Osteoblast (primary cell): ENCODE measurements at places on chromosomes 2 and 18.
A peak's percentile ranks its signal among the peaks of the same experiment; 100 is the strongest.

DNA sequence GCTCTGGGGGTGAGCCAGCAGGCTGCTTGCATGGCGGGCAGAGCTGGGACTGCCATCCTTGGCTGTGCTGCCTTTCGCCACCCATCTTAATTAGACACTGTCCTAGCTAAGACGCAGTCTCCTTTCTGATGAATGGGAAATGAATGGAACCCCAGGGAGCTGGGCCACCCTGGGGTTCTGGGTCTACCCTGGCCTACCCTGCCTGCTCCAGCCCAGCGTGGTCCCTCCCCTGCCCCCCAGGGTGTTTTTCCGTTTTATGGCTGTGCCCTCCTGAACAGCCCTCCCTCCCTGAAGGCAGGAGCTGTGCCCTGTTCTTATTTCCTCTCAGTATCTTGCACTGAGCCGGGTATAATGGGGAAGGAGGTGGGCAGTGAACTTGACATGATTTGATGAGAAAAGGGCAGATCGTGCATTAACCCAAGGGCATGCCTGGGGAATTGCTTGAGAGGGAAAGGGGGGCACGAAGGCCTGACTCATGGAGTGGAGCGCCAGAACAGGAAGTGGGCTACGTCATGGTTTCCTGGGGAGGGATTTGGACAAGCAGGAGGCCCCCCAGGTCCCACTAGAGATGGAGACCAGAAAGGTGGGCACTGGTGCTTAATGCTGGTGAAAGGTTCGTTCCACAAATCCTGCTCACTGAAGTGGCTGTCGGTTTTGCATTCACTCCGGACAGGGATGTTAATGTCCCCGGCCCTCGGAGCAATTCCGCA, 165.0 kb downstream of the KLHL29 start:
- peak; percentile 84 for DNase-seq

DNA sequence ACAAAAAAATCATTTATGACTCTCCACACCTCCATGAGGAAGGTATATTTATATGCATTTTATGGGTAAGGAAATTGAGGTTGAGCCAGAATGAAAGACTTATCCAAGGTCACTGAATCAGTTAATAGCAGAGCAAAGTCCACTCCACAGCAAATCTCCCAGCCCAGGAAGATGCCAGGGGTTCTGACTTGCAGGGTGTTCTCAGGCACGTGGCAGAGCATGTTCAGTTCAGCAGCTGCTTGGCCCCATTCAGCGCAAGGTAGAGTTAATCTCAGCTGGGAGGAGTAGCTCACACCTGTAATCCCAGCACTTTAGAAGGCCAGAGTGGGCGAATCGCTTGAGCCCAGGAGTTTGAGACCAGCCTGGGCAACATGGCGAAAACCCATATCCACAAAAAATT, 17.8 kb upstream of the DGKD start:
- DNase-seq = peak; percentile 59

DNA sequence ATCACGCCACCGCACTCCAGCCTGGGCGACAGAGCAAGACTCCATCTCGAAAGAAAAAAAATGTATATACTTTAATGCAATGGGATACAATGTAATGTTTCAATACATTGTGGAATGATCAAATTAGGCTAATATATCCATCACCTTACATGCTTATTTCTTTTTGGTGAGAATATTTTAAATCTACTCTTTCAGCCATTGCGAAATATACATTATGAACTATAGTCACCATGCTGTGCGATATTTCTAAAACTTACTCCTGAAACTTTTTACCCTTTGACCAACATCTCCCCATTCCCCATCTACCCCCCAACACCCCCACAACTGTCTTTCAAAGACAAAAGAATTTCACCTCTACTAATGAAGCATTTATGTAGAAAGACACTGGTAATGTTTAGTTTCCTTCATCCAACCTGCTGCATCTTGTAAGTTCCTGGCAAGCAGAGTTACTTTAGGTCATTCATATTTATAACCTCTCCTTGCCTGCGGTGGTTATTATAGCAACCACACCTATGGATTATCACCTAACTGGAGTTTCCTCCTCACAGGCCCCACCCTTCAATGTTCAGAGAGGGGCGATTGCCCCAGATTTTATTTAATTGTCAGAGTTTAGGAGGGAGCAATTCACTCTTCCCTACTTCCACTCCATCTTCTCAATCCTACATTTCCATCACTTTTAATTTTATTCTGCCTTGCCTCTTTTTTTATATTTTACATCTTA, 1.2 kb upstream of the ME2 start:
- DNase-seq = no peak

- no peak for DNase-seq
Observed at GRCh38 chr2:53960476-53960875, 10.3 kb downstream of the PSME4 start.

DNA sequence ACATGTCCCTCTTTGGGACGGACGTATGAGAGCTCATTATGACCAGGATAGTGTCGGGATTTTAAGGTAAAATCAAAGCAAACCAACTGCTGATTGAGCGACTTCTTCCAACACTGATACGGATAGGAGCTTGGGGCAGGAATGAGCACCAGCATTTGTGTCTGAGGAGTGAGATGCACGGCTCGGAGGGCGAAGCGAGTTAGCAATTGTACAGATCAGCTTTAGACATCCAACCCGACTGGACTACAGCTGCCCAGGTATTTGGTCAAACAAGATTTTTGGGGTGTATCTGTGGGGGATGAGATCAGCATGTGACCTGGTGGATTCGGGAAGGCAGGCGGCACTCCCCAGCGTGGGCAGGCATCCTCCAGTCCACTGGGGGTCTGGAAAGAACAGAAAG, 76.1 kb downstream of the NDUFA10 start:
- peak; percentile 52 for DNase-seq

DNA sequence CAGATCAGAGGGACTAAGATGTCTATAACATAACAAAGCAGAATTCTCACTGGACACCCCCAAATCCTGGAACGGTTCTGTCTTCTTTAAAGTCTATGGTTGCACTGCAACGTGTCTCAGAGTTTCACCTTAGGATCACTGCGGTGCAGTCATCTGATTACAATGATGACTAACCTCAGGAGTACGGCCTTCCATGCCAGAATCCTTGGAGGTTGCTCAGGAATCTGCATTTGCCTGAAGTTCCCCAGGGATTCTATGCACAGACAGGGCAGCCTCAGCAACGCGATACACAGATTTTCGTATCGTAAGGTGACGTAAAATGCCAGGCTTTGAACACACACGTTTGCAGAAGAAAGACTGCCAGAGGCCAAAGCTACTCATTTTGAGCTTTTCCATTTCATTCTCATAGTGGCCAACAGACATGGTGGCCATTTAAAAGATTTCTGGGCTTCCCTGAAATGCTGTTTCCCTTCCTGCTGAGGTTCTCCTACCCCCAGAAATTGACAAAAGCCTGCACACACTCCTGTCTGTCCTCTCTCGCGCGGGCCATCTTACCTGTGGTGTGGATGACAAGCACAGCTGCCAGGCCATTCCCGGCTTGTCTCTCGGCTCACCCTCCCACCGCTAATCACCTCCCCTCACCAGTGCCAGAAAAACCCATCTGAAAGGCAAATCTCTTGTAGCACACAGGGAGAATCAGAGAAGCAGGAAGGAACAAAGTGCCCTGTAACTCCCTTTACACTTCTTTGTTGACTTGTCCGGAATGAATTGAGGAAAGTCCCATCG, 148.8 kb downstream of the ACKR3 start:
- DNase-seq = no peak

DNA sequence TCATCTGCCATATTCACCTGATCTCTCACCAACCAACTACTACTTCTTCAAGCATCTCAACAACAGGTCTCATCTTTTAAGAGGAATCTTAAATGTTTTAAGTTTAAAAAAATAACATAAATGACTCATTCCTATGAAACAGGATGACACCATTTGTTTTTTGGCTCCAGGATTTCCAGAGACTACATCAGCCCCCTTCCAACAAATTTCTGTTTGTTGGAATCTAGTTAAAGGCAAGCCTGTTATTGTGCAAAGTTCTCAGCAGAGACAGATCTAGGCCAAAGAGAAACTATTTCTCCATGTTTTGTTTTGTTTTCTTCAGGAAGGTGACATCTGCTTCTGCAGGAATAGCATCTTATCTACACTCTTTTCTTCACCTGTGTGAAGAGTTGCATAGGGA, 204.8 kb upstream of the SH3BP4 start:
- DNase-seq = no peak

- DNase-seq = peak; percentile 65
Observed at GRCh38 chr2:120429586-120430500, 83.9 kb downstream of the INHBB start.

GRCh38 chr2:121960251-121960650, 204.8 kb downstream of the TSN start:
- DNase-seq = no peak

DNA sequence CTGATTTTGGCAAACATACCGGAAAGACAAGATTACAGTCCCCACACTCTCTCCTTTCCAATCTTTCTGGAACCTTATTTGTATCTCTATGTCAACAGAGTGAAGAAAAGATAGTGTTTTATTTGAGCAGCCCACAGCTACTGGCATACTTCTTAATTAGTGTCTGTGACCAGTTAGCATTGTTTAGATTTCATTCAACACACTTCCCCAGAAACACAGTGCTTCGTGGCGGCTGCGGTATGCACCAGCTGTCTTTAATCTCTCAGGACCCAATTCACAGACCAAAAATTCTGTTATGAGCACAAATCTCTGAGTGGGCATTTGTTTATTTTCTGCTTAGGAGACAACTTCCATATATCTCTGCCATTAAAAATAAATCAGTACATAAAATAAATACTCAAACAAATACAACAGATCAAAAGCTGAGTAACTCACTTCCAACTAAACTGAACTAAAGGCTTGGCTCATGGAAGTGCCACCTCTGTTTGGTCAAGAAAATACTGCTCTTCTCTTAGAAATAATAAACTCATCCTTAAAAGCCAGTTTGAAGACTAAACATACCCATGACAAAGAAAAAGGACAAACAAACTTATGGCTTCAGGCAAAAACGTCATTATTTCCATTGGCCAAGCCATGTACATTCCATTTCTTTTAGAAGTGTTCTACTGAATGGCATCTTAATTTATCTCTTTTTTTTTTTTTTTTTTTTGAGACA, 392.4 kb downstream of the TXNL1 start:
- peak; percentile 29 for DNase-seq

DNA sequence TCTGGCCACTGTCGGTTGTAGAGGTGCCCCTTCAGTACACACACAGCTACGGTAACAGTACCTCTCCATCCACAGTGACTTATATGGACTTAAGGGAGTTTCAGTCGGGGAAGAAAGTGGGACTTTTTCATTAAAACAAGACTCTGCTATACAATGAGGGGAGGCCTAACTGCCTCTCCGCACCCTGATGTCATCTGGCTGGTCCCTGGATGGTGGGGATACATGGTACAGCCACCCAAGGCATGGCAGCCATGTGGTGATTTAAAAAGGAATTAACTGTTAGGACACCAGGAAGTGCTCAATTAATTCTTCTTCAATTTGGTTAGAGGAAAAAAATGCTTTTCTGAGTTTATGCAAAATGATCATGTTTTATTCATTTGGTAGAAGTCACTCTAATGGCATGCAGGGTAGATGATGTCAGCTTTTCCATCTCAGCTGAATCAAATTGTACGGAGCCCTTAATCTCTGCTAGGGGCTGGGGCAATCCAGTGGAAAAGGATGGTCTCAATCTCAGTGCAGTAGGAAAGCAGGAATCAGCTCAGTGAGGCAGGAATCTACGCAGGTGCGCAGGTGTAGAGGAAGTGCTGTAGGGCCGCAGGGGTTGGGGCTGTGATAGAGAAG, 243.9 kb downstream of the PRKCE start:
- DNase-seq = peak; percentile 89

GRCh38 chr18:69840445-69840844, 107.2 kb downstream of the CD226 start:
- DNase-seq = no peak

DNA sequence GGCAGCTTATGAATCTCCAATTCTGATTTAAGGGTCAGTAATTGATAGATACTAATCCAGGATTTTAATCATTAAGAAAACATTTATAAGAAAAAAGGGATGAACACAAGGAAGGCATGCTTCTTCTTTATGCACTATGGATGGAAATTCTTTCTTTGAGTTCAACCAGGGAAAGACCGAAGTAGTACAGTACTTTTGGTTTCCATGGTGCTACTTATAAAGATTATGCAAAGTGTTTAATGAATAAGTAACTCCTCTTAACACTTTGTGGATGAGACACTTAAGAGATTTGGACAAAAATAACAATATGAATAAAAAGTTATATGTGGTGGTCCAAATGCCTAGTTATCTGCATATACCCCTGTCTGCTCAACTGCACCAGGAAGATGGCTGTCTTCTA, 666.5 kb upstream of the FANCL start:
- no peak for DNase-seq

DNA sequence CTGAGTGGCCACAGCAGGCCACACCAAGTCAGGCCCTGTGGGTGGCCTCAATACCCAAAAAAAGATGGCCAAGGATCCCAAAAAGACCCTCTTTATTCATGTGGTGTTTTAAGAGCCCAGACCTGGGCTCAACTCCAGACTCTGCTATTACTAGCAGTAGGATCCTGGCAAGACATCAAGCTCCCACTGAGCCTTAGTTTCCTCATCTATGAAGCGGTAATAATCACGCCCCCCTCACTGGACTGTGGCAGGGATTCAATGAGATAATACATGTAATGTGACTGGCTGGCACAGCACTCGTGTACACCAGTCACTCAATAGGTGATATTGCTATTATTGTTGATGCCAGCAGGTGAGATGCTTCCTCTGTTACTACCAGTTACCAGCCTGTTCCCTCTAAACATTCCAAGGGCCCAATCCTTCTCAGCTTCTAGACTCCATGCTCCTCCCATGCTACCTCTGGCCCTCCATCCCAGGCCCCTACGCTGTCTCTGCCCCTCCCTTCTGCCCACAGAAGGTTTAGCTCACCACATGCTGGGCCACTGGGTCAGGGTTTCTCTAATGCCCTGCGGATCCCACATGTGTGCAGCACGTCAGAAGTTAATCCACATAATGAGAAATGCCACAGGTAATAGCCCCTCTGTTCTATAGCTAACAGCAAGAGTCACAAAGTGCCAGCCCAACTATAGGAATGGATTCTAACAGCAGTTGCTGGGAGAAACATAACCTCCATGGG, 51.2 kb downstream of the SLC4A5 start:
- no peak for DNase-seq

GRCh38 chr2:118012778-118013177, 1.1 kb downstream of the CCDC93 start:
- DNase-seq = peak; percentile 83

- DNase-seq = no peak
Observed at GRCh38 chr2:119939915-119940314, 73.0 kb upstream of the EPB41L5 start.

DNA sequence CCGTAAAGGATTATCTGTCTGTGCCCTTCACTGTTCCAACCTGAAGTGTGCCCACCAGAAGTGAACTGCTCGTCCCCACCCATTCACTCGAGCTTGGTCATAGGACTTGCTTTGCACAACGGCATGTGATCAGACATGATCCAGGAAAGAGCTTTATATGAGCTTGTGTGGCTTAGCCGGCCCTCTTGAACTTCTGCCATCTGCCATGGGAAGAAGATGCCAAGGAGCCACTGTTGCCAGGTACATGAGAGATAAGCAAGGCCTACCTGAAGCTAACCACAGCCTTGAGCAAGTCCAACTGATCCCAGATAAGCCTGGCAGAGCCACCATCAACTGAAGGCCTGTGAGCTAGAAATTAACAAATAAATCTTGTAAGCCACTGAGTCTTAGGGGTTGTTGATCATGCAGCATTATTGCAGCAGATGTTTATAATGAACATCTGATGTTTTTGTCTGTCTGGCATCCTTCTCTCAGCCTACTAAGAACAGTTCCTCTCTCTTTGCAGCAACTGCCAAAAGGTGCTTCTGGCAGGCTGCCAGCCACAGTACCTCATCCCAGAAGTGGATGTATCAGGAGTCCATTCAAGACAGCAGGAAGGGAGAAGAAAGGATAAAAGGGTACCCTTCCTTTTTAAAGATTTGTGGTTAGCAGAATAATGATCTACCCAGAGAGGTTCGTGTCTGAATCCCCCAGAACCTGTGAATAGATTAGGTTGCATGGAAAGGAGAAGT, 16.8 kb downstream of the DBI start:
- no peak for DNase-seq
